Frontal cortex (tissue), 4 donors: ENCODE measurements at places on chromosomes 12 and 14. TPM values are rescaled to one million over a fixed set of nuclear protein-coding genes. Genes with fewer than 3 reads are reported as not detected.

Gene TRHDE
- 40.4 TPM for total RNA-seq

Gene SLC38A2
- 252 TPM for total RNA-seq

Gene TGM1
- 0.82 TPM for total RNA-seq

Gene ING4
- 81.9 TPM for total RNA-seq

Gene HOXC10
- total RNA-seq: not detected

Gene CLMN
- total RNA-seq: 0.82 TPM

Gene GARIN6
- not detected for total RNA-seq

Gene DTX1
- 18.3 TPM for total RNA-seq

Gene TROAP
- total RNA-seq: 2.9 TPM

Gene CELA1
- not detected for total RNA-seq

Gene SEC23A
- total RNA-seq: 182 TPM

Gene LRTM2
- 1.6 TPM for total RNA-seq

Gene SMOC1
- 12.2 TPM for total RNA-seq

Gene SPATS2
- total RNA-seq: 50.5 TPM

Gene LTB4R
- total RNA-seq: 1.2 TPM

Gene FOXN4
- total RNA-seq: under 0.01 TPM

Gene CLEC14A
- total RNA-seq: 4.5 TPM

Gene CLEC4C
- total RNA-seq: not detected

Gene ESR2
- total RNA-seq: 1.2 TPM
